COLO829 (cell line): ENCODE measurements at places on chromosomes 6 and 20.

DNA sequence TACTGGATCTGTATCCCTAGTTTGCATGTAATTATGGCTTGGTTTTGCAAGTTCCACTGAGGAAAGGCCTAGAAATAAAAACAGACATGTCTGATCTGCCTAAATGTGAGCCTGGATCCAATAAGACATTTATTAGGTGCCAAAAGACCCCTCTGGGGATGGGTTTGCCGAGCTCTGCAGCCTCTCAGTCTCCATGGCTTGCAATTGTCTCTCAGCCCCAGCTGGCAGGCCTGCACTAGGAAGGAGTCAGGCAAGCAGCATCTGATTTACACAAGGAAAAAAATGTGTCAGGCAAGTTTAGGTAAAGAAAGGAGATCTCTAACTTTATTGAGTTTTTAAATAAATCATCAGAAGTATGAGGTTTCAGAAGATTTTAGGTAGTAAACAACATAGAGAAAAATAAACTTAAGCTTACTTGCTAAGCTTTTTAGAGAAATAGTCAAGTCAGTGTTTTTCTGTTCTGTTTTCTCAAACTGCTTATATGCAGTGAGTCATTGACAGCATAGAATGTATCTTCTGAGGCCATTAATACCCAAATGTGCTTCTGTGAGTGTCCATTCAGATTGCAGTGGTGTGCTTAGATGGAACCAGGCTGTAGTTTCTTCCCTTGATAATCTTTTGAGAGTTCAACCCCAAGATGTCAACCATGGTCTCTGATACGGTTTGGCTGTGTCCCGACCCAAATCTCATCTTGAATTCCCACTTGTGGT, 121.0 kb downstream of the FHL5 start:
- no peak for DNase-seq

DNA sequence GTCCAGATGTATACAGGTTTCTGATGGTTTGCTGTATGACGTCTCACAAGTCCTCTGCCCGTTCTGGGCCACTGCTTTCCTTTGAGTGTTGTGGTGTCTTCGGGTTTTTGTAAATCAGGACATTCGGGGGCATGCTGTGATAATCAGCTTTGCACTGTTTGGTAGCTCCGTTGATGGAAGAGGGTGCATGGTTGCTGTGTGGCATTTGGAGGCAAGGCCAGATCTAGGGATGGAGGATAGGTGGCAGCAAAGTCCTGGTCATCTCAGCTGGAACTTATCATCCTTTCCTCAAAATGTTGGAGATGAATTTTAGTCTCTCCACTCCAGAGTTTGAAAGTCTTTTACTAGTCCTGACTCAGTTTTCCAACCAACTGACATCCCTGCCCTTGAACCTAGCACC, 91.0 kb downstream of the SCP2D1 start:
- DNase-seq: peak; percentile 47

GRCh38 chr6:47091886-47092668, 49.9 kb upstream of the ADGRF1 start:
- no peak for DNase-seq

DNA sequence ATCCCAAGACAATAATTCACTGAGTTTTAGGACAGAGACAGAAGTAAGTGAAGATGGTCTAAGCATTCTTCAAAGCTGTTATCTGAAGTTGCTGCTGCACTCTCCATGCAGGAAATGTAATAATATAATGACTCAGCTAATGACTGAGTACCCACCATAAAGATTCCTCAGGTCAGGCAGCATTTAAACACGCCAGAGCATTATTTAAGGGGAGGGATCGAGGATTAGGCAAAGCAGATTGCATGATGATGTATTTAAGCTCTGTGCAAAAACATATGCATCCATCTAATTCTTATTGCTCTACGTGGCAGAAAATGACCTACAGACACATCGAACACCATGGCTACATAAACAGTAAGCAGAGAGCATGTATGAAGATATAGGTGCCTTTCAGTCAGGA, 216.4 kb downstream of the UNC5CL start:
- DNase-seq: no peak

DNA sequence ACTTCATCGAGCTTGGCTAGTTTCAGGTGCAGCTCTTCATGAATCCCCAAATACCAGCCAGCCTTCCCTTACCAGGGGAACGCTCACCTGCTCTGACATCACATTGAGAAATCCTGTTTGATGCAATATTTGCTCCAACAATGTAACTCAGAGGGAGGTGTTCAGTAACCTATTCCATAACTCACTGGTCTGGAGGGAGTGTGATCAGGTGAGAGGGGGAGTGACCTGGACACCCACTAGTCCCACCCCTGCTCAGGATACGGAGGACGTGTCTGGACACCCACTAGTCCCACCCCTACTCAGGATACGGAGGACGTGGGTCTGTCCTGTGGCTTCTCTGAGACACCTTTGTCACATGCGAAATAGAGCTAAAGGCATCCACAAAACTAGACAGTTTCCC, 70.3 kb downstream of the HUS1B start:
- no peak for DNase-seq

DNA sequence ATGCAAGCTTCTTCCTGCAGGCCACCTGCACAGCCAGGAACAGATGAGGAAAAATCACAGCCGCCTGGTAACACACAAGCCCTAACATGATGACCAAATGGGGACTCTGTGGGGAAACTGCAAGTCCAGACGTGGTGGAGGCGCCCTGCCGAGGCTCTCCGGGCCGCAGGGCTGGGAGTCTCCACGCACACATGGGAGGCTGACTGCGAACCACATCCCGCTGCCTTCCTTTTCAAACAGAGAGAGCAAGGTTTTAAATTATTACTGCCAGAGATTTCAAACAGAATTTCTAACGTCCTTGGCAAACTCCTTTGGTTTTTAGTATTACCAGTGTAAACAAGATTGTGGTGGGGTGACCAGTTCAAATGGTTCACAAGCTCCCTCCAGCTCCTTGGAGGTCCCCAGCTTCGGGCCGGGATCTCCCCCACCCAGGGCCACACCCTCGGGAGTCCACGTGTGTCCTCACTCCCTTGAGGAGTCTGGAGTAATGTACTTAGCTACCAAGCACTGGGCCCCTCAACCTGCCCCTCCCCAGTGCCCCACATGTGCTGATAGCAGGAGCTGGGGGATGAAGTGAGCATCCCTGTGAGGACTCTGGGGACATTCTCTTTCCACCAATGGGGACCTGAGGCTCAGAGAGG, 252.7 kb downstream of the TAF4 start:
- DNase-seq: no peak

DNA sequence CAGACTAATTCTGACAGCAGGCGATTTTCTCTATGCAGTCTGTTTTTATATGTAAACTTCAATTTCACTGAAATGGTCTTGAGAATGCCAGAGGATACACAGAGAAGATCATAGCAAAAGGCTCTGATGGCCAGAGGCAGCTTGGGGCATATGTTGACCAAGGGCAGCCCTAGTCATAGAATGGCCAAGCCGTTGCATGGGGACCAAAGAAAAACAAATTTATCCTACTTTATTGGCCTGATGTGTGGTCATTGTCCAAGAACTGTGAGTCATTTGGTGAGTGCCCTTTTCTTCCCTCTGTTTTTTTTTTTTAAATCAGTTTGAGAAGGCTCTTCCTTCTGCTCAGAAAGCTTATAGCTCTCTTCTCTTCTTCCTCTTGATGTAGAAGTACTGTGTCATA, 5.8 kb downstream of the HDGFL1 start:
- DNase-seq: peak; percentile 11

- DNase-seq: no peak
These were observed 123.3 kb downstream of the INSM1 start for GRCh38 chr20:20491110-20491783.
